ENCODE measurements at places on chromosomes 3 and 15.
A peak's percentile ranks its signal among the peaks of the same experiment; 100 is the strongest.

DNA sequence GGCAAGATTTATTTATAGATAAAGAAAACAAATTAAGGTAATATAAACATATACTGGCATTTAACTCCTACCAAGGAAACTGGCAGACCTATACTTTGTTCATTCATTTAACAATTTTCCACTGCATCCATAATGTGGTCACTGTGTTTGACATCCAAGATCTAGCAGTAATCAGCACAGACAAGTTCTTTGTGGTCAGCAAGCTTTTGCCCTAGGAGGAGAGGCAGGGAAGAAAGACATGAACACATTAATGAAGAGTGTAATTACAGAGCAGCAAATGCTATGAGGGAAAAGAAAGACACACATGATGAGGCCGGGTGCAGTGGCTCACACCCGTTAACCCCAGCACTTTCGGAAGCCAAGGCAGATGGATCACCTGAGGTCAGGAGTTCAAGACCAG, 34.4 kb downstream of the SUCLG2 start:
- DNase-seq: no peak

- DNase-seq: no peak
These were observed 146.9 kb downstream of the ERC2 start for GRCh38 chr3:56321383-56321782.

DNA sequence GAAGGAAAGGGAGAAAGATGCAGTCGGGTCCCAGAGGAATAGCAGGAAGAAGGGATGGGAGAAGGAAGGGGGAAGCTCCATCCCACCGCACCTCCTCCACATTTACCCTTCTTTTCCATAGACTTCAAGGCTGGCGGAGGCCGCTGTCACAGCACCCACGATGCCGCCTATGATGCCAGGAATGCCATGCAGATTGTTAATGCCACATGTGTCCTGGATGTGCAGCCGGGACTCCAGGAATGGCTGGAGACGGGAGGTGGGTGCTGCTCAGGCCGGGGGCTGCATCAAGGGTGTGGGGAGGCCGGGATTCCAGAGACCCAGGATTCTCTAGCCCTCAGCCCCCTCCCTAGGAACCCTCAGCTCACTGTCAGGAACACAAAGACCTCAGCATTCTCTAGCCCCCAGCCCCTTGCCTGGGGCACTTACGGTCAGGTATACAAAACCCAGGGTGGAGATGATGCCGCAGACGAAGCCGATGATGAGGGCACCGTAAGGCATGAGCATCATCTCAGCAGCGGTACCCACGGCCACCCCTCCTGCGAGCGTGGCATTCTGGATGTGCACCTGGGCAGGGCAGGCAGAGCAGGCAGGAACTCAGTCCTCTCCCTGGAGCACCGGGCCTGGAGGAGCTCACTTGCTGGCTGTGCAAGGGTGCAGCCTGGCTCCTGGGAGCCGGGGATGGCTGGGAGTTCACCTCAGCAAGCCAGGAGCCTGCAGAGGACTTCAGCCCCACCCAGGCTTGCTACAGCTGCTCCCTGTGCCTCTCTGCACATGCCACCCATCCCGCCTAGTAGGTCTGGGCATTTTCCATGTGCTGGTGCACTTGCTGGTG, 18.8 kb downstream of the RHCG start:
- no peak for DNase-seq

DNA sequence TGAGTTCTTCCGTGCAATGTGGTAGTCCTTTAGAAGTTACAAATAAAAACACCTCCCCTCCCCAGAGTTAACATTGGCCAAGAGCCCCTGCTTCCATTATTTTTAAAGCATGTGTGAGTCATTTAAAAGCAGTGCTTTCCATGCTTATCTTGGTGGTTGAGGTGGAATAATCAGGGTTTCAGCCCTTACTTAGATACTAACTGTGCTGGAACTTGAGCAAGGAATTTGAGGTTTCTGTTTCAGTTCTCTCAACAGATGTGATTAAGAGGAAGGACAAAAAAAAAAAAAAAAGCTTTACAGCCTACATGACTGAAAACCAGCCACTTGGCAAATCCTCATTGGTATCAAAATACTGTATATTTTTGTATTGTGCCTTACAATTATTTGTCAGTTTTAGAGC, 64.5 kb downstream of the CGNL1 start:
- no peak for DNase-seq

DNA sequence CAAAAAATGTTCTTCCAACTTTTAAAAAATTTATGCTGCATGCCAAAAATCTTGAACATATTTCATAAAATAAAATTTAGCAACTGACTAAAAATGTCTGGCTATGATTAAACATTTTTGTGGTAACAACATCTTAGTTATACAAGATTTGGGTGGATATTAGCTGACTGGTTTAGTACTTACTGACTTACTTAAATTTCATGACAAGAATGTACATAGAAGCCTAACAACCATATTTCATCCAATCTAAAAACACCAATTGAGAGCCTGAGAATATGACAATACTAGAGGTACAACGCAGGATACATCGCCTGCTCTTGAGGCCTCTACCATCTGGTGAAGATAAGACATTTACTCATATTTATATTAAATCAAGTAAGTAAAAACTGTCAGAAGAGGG, 34.6 kb downstream of the GNB4 start:
- no peak for DNase-seq

DNA sequence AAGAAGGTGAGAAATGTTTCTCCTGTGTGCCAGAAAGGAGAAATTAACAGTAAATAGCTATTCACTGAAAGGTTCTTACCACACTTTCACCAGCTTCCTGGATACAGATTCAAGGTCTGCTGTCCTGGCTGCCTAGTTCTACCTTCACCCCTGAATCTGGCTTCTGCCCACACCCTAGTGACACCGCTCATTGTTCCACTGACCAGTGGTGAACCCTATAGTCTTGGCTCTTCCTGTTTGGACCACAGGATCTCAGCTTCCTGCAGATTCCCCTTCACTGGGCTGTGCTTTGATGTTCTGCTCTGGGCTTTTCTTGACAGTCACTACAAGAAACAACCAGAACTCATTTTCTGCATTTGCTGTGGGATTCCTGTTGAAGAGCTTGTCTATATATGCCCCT, 250.0 kb downstream of the XXYLT1 start:
- no peak for DNase-seq

- DNase-seq: no peak
These were observed 103.6 kb downstream of the ECT2 start for GRCh38 chr3:172853921-172854666.

DNA sequence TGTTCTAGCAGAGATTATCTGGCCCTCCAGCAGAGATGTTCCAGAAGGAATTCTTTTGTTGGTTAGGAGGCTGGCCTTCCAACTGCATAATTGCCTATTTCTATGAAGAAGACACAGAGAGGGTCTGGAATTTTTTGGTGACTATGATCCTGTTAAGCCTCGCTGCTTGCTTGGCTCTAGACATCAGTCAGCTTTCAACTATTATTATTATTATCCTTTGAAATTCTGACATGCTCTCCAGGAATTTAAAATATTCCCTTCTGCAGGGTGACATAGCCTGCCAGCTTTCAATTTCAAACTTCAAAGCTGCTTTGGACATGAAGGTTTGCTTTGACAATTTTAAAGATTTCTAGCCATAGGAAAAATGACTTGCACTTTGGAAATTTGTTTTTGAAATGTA, 26.3 kb upstream of the ZNF148 start:
- no peak for DNase-seq

GRCh38 chr3:50157827-50158529, 2.9 kb downstream of the SEMA3F start:
- DNase-seq: no peak

DNA sequence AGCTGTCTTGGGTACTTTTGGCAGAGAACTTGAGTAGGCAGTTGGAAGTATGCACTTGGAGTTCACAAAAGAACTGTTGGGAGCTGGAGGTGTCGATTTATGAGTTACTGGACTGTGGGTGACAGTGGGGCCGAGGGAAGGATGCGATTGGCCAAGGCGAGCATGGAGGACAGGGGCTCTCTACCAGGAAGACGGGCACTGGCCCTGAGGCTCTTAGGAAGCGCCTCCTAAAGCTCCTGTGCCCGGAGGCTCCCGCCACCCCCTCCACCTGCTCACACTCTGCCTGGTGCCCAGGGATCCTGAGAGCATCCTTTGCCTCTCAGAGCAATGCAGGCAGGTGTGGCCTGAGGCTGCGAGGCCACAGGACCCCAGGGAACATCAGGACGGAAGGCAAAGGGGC, 69.0 kb downstream of the CRTC3 start:
- DNase-seq: no peak

DNA sequence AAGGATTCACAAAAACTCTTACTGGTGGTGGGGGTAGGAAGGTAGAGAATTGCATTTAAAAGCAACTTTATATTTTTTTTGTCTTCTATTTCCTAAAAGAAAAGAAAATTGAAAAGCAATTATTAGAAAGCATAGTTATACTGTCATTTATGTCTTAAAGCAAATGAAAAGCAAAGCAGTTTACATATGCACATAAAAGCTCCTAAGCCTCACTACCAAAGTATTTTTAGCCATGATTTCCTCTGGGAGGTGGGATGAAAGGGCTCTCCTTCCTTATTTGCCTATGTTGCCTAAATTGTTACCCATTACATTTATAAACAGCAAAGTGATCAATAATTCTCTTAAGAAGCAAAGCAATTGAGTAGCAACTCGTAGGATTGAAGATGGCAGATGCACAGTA, 7.0 kb downstream of the ZNF445 start:
- no peak for DNase-seq

DNA sequence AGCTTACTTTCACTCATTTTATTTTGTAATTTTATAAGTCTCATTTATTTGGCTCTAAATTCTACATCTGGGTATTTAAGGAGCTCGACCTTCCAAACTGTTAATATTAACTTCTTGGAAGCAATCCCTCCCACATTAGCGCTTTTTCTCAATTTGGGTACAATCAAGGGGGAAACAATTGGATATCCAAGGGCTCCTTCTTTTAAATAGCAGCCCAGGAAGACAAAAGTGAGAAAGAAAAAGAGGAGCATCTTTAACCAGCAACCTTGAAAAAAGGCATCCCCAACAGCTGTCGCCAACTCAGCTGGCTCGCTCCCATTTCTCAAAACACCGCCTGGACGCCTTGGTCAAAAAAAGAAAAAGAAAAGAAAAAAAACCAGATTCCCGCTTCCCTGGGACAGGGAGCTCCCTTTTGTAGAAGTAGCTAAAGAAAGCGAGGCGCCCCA, 873 bp downstream of the C3orf70 start:
- DNase-seq: peak; percentile 35

- DNase-seq: no peak
These were observed 127.5 kb upstream of the STRIT1 start for GRCh38 chr3:155420881-155421486.

- DNase-seq: no peak
These were observed 33.5 kb downstream of the TGFBR2 start for GRCh38 chr3:30639937-30640336.

DNA sequence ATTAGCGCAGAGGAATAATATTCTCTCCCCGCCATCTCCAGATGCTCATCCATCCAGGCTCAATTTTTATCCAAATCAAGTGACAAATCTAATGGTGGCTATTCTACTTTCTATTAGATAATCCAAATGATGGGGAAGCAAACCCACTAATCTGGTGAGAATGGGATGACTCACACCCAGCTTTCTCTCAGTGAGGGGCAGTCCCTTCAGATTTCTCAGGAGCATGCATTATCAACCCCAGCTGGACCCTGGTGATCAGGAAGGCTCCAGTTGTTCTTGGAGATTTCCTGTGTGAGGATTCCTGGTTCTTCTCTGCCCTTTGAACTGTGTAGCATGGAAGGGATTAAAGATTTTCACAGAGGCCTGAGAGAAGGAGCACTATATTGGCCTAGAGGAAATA, 358.0 kb downstream of the WDR72 start:
- no peak for DNase-seq

GRCh38 chr3:166607933-166608521, 770.8 kb upstream of the BCHE start:
- no peak for DNase-seq

GRCh38 chr3:185659942-185660921, 74.1 kb downstream of the SENP2 start:
- peak; percentile 61 for DNase-seq

DNA sequence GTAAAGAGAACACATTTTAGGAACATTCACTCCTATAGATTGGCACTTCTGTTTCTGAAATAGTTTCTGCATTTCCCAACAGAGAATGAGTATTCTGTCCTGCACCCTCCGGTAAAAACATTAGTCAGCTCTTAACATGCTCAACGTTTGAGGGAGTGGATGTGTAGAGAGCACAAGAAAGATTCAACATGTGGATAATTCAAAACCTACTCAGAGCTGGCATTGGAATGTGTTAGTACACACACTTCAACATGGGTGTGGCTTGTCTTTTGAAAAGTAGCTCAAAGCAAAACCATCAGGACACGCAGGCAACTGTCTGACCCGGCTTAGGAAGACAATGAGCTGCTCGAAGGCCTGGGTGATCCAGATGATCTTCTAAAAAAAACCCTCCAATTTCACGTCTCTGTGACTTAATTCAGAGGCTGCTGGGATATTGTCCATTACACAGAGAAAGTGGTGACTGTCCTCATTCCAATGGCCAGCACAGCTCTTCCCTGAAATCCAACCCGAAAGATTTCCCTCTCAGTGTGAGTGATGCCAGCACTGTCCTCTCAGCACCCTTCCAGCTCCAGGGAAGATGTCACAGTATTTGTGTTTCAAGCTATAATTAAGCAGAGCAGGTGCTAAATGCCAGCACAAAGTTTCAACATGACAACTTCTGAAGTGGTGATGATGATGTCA, 18.1 kb downstream of the FBN1 start:
- DNase-seq: no peak

DNA sequence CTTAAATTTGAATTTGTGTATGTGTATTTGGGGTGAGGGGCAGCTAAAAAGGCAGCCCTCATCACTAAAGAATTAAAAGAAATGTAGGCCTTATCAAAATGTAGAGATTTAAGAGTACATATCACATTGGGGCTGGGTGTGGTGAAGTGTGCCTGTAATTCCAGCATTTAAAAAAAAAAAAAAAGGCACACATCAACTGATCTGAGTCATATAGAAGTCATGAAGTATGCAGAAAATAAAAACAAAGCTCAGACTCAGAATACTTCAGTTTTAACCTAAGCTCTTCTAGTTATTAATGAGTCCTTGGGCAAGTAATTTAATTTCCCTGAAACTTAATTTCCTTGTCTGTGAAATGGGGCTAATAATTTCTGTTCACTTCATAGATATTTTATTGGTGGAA, 31.6 kb downstream of the SLC24A1 start:
- DNase-seq: no peak

DNA sequence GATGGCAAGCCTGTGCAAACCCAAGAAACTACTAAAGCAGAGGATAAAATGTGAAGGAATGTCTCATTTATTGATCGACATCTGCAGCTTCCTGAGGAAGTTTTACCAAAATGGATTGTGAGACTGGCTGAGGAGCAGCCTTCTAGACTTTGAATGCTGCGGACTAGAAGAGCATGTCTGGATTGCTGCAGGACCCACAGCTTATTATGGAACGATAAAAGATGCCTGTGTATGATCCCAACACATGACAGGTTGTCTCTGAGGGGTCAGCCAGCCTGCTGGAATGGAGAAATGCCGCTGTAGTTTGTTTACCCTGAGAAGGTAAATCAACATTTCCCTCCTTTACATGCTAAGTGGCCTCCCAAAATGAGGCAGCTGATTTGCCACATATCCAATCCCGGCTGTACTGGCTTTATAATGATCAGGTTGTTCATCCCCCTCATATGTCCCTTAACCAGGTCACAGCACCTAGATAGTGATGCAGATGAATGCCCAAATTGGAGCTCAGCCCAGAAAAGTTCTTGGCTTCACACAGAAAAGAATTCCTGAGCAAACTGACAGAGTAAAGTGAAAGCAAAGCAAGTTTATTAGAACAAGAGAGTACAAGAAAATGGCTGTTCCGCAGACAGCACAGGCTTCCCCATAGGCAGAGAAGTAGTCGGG, 63.9 kb downstream of the IL12A start:
- DNase-seq: no peak

GRCh38 chr15:90035095-90035839, 34.1 kb downstream of the ZNF710 start:
- no peak for DNase-seq
